ENCODE measurements at places on chromosomes 3 and 15.

DNA sequence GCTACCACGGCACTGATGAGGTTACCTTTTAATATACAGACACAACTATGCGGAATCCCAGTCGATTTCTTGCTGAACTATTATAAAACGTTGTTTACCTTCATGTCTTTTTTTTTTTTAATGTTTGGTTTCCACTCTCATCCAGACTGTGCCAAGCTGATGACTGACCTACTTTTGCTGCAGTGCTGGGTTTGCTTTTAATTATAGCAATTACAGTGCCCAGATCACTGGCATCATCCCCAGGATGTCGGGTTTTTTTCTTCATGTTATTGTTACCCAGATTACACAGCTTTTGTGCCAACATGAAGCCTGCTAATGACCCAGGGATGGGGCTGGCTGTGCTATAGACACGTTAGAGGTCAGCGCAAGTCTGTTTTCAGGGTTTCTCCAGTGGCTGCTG lies 294.0 kb upstream of the ATP10A start:
- no peak for DNase-seq

DNA sequence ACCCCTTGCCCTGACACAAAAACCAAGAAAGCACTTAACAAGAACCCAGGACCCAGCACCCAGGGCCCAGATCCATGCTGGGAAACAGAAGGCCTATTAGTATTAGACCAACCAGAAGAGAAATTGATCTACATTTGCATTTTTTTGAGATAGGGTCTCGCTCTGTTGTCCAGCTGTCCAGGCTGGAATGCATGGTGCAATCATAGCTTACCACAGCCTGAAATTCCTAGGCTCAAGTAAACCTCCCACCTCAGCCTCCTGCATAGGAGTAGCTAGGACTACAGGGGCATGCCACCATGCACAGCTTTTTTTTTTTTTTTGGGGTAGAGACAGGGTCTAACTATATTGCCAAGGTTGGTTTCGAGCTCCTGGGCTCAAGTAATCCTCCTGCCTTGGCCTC lies 26.4 kb downstream of the CCDC12 start:
- no peak for DNase-seq

DNA sequence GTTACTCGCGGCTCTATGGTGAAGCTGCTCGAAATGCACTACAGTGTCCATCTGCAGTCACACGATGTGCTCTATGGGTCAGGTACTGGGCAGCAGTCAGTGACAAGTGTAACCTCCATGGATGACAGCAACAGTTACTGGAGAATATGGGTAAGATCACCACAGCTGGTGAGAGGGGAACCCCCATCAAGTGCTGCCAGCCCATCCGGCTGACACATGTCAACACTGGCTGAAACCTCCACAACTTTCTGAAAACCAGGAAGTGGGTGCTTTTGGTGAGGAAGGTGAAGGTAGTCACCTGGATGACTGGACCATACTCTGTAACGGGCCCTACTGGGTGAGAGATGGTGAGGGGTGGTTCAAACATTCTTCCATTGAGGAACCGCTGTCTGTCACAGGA lies 87.4 kb upstream of the C15orf39 start:
- no peak for DNase-seq

- DNase-seq: no peak
Measured at GRCh38 chr3:13200465-13200864, 127.2 kb upstream of the IQSEC1 start.

- DNase-seq: no peak
Measured at GRCh38 chr3:151412989-151413388, 28.4 kb upstream of the P2RY12 start.

Measured in suprapubic skin (tissue), 4 donors.